Caki2 (cell line): ENCODE measurements at places on chromosomes 5 and 9.

DNA sequence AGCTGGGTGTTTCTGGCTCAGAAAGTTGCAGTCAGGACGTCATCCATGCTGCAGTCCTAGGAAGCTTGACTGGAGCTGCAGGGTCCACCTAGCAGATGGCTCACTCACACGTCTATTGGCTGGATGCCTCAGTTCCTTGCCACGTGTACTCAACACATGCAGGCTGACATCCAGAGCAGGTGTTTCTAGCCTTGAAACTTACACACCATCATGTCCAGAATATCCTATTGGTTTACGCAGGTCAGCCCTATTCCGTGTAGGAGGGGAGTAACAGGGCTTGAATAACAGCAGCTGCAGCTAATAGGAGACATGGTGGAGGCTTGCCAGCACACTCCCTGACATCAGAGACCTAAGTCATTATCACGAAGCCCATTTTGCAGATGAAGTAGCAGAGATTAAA lies 473.5 kb downstream of the ACTL7B start:
- DNase-seq, result no peak

DNA sequence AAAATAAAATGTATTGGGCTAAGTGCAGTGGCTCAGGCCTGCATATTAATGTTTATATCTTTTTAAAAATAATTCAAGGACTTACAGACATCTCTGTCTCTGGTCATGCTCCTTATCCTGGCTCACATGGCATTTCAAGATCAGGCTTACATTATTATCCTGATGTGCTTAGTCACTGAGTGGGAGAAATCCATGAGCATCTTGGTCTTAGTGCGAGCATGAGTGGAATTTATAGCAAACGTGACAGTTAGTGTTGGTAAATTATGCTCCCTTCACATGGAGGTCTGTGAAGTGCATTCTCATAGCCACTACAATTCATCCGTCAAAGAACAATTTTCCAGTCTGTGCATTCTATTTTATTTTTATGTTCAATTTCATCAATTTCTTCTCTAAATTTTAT lies 237.8 kb upstream of the EDIL3 start:
- no peak for DNase-seq

GRCh38 chr9:109176386-109176785 lies 9.3 kb upstream of the FRRS1L start:
- no peak for DNase-seq

GRCh38 chr5:32791536-32792243 lies 80.6 kb downstream of the NPR3 start:
- DNase-seq, result no peak

GRCh38 chr5:61334868-61335615 lies 3.0 kb downstream of the ZSWIM6 start:
- no peak for DNase-seq

DNA sequence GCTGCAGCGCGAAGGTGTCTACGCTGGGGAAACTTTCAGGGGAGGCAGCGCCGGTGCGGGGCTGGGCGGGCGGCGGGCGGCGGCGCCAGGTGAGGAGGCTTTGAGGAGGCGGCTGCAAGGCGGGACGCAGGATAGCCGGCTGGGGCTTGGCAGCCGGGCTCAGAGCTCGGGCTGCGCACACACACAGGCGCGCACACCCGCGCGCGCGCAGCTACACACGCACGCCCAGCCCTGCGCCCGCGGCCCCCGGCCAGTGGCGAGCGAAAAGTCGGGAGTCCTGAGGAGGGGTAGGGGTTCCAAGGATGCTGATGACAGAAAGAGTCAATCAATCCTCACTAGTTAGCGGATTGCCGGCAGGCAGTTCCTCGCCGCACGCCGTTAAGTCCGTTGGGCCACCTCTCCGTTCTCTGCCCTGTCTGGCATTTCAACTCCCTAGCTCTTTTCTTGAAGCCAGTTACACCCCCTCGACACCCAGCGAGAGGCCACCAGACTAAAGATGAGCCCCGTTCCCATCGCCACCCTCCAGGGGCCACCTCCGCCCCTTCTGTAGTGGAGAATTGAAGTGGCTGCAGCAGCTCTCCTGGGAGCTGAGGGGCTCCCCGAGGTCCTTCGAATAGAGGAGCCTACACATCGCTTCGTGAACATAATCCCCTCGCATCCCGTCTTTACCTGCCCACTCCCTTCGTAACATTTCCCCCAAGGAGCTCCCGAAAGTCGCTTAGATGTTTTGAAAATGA lies 1640.3 kb upstream of the C9orf72 start:
- DNase-seq, result no peak

- no peak for DNase-seq
Measured at GRCh38 chr5:34485768-34486030, 170.4 kb upstream of the RAI14 start.

GRCh38 chr9:133653638-133654037 lies 17.5 kb downstream of the DBH start:
- no peak for DNase-seq

DNA sequence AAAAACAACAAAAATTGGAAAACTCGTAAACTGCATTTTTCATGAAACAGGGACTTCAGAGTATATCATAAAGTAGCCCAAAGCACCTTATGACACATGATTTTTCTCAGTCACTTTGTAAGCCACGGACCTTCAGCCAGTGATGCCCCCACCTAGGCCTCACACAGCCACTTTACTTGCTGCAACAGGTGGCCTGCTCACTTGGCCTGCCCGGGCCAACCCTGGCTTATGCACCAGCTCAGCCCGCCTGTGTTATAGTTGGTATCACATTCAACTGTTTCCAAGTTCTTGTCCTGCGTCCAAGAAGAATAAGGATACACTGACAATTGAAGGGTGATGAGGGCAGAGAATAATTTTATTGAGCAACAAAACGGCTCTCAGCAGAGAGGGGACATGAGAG lies 219.2 kb downstream of the FER start:
- DNase-seq, result no peak

GRCh38 chr9:84669288-84670137 lies at the start of gene NTRK2:
Gene NTRK2, plus strand, starts transcription at chr9:84669729. Its CDS starts 1,020 bp downstream, at chr9:84670749.
- peak; percentile 24 for DNase-seq

DNA sequence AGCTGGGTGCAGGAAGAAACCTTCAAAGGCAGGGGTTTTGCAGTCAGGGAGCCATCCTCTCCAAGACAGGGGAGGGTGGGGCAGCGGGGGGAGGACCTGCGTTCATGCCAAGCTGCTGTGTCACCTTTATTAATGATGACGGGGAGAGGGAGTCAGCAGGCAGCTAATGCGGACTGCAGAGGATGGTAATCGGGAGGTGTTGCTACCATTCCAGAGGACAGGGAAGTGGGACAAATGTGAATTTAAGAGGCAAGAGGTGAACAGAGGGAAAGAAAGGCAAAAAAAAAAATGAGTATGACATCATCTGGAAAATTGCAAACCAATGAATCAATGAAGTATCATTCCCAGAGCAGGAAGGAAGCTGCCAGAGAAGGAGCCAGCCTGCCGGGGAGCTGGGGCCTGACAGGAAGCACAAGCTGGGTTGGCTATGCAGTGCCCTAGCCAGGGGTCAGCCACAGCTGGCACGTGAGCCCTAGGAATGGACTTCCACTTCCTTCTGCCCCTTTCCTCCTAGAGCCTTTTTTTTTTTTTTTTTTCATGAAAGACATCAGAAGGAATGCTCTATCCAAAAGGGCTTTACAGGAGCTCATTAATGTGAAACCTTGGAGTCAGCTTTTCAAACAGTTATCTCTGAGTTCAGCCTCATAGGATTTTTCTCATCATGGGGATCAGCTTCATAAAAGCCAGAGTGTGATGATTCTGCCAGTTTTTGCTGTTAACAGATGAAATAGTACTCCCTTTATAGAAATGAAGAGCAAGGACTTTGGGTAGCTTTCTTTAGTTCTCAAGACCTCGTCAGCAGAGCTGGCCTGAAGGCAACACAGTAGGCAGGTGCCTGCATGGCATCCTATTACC lies 9.2 kb downstream of the INSYN2B start:
- peak; percentile 96 for DNase-seq

GRCh38 chr5:124746916-124747790 lies 714 bp upstream of the ZNF608 start:
- peak; percentile 92 for DNase-seq

DNA sequence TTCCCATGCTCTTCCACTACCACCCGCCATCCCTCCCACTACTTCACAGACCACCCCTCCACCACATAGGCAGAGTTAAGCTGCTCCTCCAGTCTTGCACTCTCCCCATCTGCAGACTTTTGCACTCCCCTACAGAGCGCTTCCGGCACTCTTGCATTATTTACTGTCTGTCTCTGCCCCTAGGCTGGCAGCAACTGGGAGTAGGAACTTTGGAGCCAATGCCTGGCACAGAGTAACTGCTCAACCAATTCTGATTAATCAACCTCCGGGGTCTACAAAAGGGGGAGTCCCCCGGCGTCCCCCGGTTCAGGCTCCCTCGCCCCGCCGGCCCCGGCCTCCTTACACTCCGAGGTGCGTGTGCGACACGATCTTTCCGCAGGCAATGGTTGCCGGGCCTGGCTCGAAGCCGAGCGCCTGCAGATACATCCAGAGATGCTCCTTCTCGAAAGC lies 498 bp downstream of the HAUS6 start:
- no peak for DNase-seq

DNA sequence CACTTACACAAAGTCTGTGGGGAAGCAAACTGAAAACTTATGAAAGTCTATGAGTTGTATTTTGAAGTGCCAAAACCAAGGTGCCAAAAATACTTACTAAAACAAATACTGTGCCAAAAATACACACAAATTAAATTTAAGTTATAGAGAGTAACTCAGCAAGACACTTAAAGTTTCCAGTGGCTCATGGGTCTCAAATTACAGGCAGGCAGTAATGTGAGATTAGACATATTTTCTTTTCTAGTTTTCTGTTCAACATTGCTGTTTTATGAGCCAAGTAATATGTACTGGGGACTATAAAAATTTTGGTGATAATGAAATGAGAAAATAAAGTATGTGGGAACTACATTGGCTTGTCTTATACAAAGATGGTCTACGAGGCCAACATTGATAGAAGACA lies 172.2 kb upstream of the SNX2 start:
- DNase-seq, result no peak

GRCh38 chr5:81400375-81400774 lies 6.4 kb upstream of the ACOT12 start:
- DNase-seq, result no peak

DNA sequence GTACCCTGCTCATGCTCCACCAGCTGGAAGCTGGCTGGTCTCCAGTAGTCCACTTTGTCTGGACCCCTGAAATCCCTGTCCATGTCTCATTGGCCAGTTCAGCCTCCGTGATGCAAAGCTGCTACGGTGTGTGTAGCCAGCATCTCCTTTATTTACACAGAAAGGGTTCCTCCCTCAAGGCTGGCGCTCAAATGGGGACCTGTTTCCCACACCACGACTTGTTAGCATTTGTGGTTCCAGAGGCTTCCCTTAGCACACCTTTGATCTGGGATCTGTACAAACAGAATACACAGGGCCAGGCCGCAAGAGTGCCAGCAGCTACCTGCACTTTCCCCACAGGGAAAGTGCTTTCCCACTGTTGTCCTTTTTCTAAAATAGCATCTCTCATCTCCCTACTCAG lies 5.7 kb upstream of the SMU1 start:
- no peak for DNase-seq

- peak; percentile 60 for DNase-seq
Measured at GRCh38 chr9:98317134-98317857, 61.8 kb upstream of the TBC1D2 start.

GRCh38 chr5:67620424-67621397 lies 424.1 kb upstream of the CD180 start:
- DNase-seq, result no peak

GRCh38 chr5:1801967-1802295 lies 724 bp downstream of the NDUFS6 start:
- DNase-seq, result no peak

DNA sequence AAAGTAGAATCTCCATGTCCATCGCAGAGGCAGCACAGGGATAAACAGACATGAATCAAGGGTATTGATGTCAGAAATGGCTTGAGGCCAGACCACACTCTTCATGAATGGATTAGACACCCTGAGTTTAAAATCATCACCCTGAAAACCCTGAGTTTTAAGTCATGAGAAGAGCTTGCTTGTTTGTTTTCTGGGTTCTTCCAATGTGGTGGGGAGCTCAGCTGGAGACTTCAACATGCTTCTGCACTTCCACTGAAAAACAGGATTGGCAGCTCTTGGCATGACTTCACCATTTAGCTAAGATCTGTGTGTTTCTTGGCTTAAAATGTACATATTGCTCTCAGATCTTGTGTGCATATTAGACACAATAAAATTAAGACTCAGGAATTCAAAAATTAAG lies 9.8 kb downstream of the GCNT4 start:
- no peak for DNase-seq

GRCh38 chr9:69621730-69622460 lies 50.3 kb downstream of the APBA1 start:
- no peak for DNase-seq

- DNase-seq, result no peak
Measured at GRCh38 chr5:94223235-94223634, 395.2 kb downstream of the KIAA0825 start.

- no peak for DNase-seq
Measured at GRCh38 chr9:26170190-26170589, 491.9 kb upstream of the TUSC1 start.

- DNase-seq, result no peak
Measured at GRCh38 chr5:108654051-108654450, 93.6 kb upstream of the FER start.

DNA sequence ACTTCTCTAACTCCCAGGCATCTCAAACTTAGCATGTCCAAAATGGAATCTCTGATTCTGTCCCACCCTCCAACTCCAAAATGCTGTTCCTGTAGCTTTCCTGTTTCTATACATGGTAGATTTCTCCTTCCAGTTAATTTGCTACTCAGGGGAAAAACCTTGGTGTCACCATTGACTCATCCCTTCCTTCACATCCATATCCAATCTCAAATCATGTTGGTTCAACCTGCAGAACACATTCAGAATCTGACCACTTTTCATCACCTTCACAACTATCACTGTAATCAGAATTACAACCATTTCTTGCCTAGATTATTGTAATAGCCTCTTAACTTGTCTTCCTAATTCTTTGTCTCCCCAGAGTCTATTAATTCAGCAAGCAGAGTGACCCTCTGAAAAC lies 10.8 kb downstream of the RIOK2 start:
- no peak for DNase-seq

GRCh38 chr5:132239776-132240175 lies 12.1 kb upstream of the P4HA2 start:
- DNase-seq, result no peak

- peak; percentile 50 for DNase-seq
Measured at GRCh38 chr9:110058304-110058953, 149.5 kb downstream of the C9orf152 start.
